IPS DF 6.9 (cell line): ENCODE measurements at places on chromosomes 5 and 9.

- DNase-seq, result no peak
- no peak overlapping the region for H3K27ac ChIP-seq
- H3K27me3 ChIP-seq, result no peaks in the 10 kb centered on the region
- H3K4me3 ChIP-seq, result no peak overlapping the region
- H3K36me3 ChIP-seq, result no peaks in the 10 kb centered on the region
Measured at GRCh38 chr9:78707481-78707991, 410.6 kb downstream of the PSAT1 start.

DNA sequence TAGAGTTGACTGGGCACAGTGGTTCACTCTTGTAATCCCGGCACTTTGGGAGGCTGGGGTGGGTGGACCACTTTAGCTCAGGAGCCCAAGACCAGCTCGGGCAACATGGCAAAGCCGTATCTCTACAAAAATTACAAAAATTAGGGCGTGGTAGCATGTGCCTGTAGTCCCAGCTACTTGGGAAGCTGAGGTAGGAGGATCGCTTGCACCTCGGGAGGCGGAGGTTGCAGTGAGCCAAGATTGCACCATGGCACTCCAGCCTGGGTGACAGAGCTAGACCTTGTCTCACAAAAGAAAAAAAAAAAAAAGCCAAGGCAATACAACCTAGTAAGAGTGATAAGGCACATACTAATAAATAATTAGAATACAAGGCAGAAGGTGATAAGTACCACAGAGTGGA lies 15.8 kb downstream of the NLN start:
- H3K27me3 ChIP-seq, result no peaks in the 10 kb centered on the region
- no peaks in the 10 kb centered on the region for H3K36me3 ChIP-seq
- DNase-seq, result no peak
- no peaks in the 10 kb centered on the region for H3K4me1 ChIP-seq
- H3K27ac ChIP-seq, result no peak overlapping the region

- H3K4me1 ChIP-seq, result no peaks in the 10 kb centered on the region
- no peak overlapping the region for H3K27ac ChIP-seq
- no peaks in the 10 kb centered on the region for H3K36me3 ChIP-seq
- no peak overlapping the region for H3K4me3 ChIP-seq
- H3K27me3 ChIP-seq, result no peaks in the 10 kb centered on the region
- no peak for DNase-seq
Measured at GRCh38 chr5:87138091-87138805, 129.4 kb upstream of the RASA1 start.

- DNase-seq, result no peak
- no peaks in the 10 kb centered on the region for H3K27me3 ChIP-seq
- peaks cover 1% of the 10 kb centered on the region for H3K4me1 ChIP-seq
- H3K4me3 ChIP-seq, result no peak overlapping the region
- H3K36me3 ChIP-seq, result no peaks in the 10 kb centered on the region
Measured at GRCh38 chr5:159405611-159406031, 75.3 kb upstream of the IL12B start.

- no peaks in the 10 kb centered on the region; the same call in 1 of the 2 replicates for H3K4me1 ChIP-seq
- H3K27ac ChIP-seq, result no peak overlapping the region
- no peaks in the 10 kb centered on the region for H3K27me3 ChIP-seq
Measured at GRCh38 chr5:57818397-57818796, 335.8 kb upstream of the ACTBL2 start.

DNA sequence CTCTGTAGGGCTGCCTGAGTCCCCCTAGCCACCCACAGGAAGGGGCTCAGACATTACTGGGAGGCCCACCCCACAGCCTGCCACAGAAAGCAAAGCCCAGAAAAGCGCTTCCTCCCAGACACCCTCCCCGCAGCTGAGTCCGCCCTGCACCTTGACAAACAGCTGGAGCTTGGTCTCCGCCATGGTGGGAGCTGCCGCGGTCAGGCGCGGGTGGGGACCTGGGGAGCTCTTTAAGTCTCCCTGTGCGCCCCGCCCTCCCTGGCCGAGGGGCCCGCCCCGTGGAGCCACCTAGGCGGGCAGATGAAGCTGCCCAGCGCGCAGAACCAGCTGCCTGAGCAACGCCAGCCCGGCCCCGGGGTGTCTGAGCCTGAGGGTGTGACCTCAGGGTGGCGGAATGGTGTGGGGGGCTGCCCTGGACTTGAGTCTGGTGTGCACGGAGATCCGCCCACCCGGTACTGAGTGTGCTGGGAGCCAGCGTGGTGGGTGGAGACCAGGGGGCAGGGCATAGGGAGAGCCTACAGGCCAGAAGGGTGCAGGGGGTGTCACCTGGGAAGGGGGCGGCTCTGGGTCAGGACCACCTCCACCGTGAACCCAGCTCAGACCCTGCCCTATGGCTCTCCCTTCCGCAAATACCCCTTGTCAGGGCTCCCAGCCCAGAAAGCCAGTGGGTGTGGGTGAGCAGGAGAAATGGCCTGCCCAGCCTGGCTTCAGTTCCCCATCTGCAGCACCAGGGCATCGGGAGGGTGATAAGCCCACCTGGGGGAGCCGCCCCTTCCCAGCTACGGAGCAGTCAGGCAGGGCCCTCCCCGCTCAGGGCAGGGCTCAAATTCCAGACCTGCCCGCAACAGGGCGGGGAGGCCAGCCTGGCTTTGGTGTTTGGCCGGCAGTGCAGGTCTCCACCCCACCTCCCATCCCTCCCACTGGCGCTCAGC lies at the start of gene CLIC3:
Gene CLIC3, minus strand, starts transcription at position 208 of the 932 bp plus-strand sequence. Its CDS starts 25 bp downstream, at position 183.
- H3K27ac ChIP-seq, result no peak within 1 kb of the TSS
- H3K27me3 ChIP-seq, result no peaks in the 10 kb centered on the region; the same call in 1 of the 2 replicates
- H3K36me3 ChIP-seq, result no peaks in the 10 kb centered on the region; the same call in 1 of the 2 replicates
- no peak within 1 kb of the TSS for H3K4me3 ChIP-seq
- no peak for DNase-seq
- peaks cover 18% of the 10 kb centered on the region for H3K4me1 ChIP-seq

DNA sequence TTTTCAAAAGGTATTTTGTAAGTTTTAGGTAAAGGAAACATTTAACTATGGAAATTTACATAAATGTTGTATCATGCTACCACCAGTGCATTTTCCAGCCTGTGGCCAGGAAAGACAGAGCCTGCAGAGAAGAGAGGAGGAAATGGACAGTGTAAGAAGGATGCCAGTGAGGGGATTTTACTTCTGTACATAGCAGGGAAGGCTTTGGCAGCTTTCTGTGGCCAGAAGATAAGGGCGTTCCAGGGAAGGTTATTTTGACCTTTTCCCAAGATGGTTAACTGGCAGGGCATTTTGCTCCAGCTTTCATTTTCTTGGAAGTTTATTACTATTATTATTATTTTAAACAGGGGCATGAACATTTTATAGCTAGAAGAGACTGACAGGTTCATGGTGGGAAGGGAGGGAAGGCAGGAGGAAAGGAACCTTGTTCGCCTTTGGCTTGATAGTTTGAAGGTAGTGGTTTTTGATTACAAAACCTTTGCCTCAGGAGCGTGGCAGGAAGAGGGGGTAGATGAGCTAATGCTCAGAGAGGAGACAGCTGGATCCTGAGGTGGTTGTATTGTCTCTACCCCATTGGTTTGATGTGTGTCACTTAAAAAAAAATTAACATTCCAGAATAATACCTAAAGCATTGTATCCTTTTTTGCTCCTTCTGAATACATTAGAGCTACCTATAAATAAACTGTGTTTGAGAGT lies 4.1 kb downstream of the ISOC1 start:
- no peaks in the 10 kb centered on the region for H3K27me3 ChIP-seq
- no peaks in the 10 kb centered on the region for H3K4me1 ChIP-seq
- H3K27ac ChIP-seq, result no peak overlapping the region
- no peaks in the 10 kb centered on the region for H3K36me3 ChIP-seq
- DNase-seq, result no peak

DNA sequence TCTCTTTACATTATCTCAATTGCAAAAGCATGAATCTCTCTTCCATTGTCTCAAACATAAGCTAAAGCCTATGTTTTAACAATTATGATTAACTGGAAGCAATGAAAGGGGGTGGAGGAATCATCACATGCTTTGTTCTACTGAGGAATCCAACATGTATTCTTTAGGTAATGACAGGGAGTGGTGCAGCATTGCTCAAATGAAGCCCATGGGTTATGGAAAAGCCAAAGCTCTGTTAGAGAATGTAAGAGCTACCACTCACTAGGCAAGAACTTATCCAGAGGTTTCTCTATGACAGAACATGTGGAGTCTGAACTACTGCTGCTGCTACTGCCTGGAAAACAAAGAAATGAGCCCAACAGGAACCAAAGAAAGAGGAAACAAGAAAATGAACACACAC lies 28.7 kb downstream of the KIF3A start:
- no peaks in the 10 kb centered on the region for H3K27me3 ChIP-seq
- no peak overlapping the region for H3K27ac ChIP-seq
- no peak overlapping the region for H3K4me3 ChIP-seq
- no peak for DNase-seq
- no peaks in the 10 kb centered on the region for H3K4me1 ChIP-seq

GRCh38 chr5:144084971-144085370 lies 85.5 kb downstream of the YIPF5 start:
- no peaks in the 10 kb centered on the region for H3K36me3 ChIP-seq
- H3K27ac ChIP-seq, result no peak overlapping the region
- DNase-seq, result no peak
- peaks cover 3% of the 10 kb centered on the region; the same call in 1 of the 2 replicates for H3K27me3 ChIP-seq

GRCh38 chr9:137406876-137407589 lies 15.9 kb downstream of the EXD3 start:
- H3K27ac ChIP-seq, result no peak overlapping the region
- H3K27me3 ChIP-seq, result no peaks in the 10 kb centered on the region
- H3K4me3 ChIP-seq, result peak overlapping the region; percentile 28; the same call in 1 of the 2 replicates
- peak; percentile 50 for DNase-seq
- H3K4me1 ChIP-seq, result peaks cover 2% of the 10 kb centered on the region

DNA sequence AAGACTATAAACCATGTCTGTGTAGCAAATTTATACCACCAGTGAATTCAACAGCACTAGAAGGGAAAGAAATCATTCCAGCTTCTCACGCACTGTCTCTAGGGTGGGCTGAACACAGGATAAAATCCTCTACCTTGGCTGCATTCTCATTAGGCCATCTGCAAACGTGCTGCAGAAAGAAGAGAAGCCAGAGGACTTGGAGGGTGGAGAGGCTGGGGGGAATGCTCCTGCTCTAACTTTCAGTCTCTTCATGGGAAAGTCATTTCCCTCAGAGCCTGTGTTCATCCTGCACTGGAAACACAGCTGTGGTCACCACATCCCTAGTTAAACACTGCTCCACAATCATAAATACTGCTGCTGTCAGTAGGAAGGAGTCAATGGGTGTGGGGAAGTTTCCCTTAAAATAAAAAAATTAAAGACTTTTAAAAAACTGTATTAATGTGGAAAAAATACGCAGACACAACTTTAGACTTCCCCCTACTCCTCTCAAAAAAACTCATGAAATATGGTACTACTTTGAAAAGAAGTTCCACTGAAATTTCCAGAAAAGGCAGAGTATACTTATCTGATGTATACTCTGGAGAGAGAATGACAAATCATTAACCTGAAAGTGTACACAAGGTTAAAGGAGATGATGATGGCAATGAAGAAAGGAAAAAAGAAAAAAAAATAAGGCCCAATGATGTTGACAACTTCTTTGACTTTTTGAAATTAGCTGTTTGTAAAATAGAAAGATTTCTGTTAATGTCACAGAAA lies 46.8 kb downstream of the LHFPL2 start:
- H3K4me1 ChIP-seq, result no peaks in the 10 kb centered on the region
- H3K27ac ChIP-seq, result no peak overlapping the region

DNA sequence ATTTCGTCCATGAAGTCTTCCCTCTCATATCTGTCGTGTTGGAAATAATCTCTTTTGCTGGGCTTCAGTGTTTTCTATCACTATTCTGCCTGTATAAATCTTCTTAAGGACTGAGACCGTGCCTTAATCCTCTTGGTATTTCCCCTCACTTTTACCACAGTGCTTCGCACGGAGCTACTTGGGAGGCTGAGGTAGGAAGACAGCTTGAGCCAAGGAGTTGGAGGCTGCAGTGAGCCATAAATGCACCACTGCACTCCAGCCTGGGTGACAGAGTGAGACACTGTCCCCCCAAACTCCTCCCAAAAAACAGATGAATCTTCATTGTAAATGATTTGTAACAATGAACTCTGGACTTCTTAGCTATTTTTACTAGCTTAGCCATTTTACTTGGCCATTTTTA lies 57.8 kb downstream of the PHAX start:
- no peak overlapping the region for H3K27ac ChIP-seq
- H3K27me3 ChIP-seq, result no peaks in the 10 kb centered on the region
- H3K4me3 ChIP-seq, result no peak overlapping the region
- no peaks in the 10 kb centered on the region for H3K4me1 ChIP-seq
- DNase-seq, result no peak

DNA sequence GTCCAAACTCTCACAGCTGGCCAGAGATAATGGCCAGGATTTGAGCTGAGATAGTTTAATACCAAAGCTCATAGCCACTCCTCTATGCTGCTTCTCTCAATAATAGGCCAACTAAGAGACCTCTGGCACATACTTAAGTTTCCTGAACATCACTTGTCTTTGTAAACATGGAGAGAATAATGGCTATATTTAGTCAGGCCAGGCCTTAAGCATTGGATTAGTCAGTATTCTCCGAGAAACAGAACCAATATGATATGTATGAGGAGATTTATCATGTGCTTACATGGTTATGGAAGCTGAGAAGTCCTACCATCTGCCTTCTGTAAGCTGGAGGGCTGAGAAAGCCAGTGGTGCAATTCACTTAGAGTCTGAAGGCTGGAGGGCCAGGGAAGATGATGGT lies 45.4 kb downstream of the CFAP95 start:
- no peaks in the 10 kb centered on the region for H3K36me3 ChIP-seq
- H3K27me3 ChIP-seq, result no peaks in the 10 kb centered on the region
- no peak overlapping the region for H3K27ac ChIP-seq
- no peak overlapping the region for H3K4me3 ChIP-seq

DNA sequence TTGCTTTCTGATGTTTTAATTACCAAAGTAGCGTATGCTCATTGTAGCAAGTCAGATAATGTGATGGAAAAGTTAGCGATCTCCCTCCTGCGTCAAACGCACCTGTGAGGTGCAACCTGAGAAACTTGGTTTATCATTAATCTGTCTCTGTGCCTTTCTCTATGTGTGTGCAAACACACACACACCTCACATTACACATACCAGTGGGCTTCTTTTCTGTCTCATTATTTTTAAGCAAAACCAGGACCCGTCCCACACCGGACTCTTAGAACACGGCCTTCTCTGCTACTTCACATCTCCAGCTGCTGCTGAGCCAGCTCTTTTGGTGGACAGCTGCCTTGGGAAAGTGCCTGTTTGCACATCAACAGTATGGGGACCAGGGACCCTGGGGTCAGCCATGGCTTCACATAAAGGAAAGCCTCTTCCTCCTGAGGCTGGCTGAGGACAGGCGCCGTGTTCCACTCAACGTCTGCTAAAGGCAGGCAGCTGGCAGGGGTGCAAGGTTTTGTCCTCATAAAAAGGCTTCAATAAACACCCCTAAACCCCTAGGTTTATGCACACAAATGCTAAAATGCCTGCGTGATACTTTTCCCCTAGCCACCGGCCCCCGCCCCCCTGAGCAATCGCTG lies 44.2 kb downstream of the MRPL36 start:
- no peaks in the 10 kb centered on the region for H3K36me3 ChIP-seq
- H3K4me1 ChIP-seq, result no peaks in the 10 kb centered on the region
- H3K27ac ChIP-seq, result no peak overlapping the region
- no peak for DNase-seq

GRCh38 chr5:80967500-80968181 lies 7.5 kb downstream of the RASGRF2 start:
- H3K27ac ChIP-seq, result no peak overlapping the region
- H3K4me3 ChIP-seq, result no peak overlapping the region
- no peaks in the 10 kb centered on the region for H3K36me3 ChIP-seq
- H3K4me1 ChIP-seq, result peaks cover 1% of the 10 kb centered on the region; the same call in 1 of the 2 replicates
